ENCODE measurements at places on chromosomes 5 and 9.

- no peak for DNase-seq
These were observed 159.8 kb upstream of the MVB12B start for GRCh38 chr9:126166866-126167265.

- no peak for DNase-seq
These were observed 46.2 kb upstream of the DENND4C start for GRCh38 chr9:19184144-19184917.

- no peak for DNase-seq
These were observed 56.0 kb downstream of the ZFR start for GRCh38 chr5:32388432-32389129.

DNA sequence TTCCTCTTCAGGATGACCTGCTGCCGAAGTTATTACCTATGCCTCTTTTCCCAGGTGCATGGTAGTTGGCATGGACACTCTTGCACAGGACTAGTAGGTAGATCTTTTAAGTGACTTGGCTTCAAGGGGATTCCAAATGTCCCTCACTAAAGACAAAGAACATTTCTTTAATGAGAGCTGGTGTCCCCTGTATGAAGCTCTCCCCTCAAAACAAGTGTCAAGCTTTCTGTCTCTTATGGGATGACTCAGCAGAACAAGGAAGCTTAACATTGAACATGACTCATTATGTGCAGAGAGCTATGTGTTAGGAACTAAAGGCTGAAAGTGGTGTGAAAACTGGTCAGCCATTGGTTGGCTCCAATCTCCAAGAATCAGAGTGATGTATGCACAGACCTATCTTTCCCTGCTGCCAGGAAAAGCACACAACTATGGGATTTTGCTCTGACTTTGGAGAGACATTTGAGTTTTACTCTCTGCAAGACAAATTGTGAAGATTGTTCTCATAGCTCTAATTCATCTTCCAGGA lies 120.5 kb downstream of the PRDM6 start:
- DNase-seq: no peak

All from NCI-H1092 (cell line).